Amniotic stem cell (primary cell): ENCODE measurements at places on chromosomes 4 and X.

GRCh38 chrX:23981711-23982110, 45.3 kb downstream of the KLHL15 start:
- DNase-seq: no peak

GRCh38 chr4:508675-509638, 9.9 kb downstream of the PIGG start:
- DNase-seq: no peak

- no peak for DNase-seq
These were observed 121.9 kb downstream of the GLRA3 start for GRCh38 chr4:174707051-174707676.

GRCh38 chr4:81667539-81667938, 195.8 kb upstream of the RASGEF1B start:
- DNase-seq: no peak

DNA sequence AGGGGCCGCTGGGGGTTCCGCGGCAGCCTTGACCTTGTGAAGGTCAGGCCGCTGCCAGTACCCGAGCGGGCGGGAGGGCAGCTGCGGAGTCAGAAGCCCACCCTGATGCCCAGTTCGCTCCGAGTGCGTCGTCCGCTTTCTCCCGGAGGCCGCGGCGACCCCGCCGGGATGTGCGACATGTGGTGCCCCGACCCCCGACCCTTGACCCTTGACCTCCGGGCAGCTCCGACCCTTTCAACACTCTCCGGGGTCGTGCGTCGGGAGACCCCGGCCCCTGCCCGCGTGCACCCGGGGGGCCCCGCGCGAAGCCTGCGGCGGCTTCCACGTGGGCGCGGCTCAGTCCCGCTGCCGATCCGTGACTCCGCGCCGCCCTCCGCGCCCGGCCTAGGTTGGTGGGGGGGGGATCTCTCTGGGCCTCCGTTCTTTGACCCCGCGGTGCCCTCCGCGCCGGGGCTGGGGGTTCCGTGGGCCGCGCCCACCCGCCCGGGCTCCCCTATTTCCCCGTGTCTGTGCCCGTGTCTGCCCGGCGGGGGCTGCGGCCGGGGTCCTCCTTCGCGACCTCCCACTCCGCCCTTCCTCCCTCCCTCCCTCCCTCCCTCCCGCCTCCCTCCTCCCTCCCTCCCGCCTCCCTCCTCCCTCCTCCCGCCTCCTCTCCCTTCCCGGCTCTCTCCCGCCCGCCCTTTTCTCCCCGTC, 609 bp upstream of the SLC25A6 start:
- no peak for DNase-seq

- no peak for DNase-seq
These were observed 14.7 kb upstream of the KLHL8 start for GRCh38 chr4:87235020-87235671.

DNA sequence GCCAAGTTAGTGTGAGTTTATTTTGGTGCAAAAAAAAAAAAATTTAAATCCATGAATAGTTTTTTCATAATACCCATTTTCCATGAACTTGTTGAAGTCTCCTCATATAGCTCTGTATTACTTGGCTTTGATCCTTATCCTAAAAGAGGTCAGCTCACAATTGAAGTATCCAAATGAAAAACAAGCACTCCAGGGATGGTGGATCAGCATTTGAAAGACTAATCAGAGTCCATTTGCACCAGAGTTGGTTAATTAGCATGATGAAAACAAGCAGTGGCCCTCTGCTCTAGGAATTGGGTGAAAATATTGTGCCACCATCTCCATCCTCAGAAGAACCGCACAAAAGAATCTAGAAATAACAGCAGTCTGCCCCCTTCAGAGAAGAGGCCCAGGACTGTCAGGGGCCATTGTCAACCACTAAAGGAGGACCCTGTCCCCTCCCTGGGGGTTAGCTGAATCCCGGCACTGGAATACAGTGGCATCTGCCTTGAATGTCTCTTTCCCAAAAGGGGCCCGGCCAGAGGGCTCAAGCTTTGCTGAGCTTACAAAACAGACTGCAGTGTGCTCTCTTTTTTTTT, 24.7 kb downstream of the SH3KBP1 start:
- no peak for DNase-seq

DNA sequence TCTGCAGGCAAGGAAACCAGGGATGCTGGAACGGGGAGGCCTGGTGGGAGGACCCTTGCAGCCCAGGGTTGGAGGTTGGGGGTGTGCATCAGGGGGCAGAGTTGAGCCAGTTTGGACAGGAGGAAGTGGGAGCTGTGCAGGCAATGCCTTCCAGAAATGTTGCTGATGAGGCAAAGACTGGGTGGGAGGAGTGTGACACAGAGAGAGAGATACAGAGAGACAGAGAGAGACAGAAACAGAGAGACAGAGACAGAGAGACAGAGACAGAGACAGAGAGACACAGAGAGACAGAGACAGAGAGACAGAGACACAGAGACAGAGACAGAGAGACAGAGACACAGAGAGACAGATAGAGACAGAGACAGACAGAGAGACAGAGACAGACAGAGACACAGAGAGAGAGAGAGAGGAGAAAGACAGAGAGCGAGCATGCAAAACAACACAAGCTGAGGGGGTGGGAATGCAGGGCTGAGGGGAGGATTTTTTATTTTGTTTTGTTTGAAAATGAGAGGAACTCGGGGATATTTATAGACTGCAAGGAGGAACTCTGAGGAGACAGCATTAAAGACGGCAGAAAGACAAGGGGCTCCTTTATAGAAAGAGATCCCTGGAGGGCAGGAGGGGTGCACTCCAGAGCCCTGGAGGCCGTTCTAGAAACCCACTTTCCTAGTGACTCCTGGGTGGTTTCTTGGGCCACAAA, 1.9 kb upstream of the HAUS3 start:
- DNase-seq: no peak

- DNase-seq: no peak
These were observed 104.8 kb downstream of the DLG3 start for GRCh38 chrX:70549429-70549828.

- DNase-seq: no peak
These were observed 1085.6 kb upstream of the TENM3 start for GRCh38 chr4:181157647-181158046.

GRCh38 chrX:155434906-155435743, 23.3 kb downstream of the F8A3 start:
- DNase-seq: no peak

GRCh38 chr4:164536814-164537213, 217.1 kb upstream of the SMIM31 start:
- no peak for DNase-seq

GRCh38 chr4:90375081-90375480, 247.9 kb downstream of the CCSER1 start:
- DNase-seq: no peak

- no peak for DNase-seq
These were observed 359.5 kb upstream of the FGF16 start for GRCh38 chrX:77087529-77088169.

GRCh38 chrX:115940348-115940747, 230.2 kb upstream of the AGTR2 start:
- no peak for DNase-seq

GRCh38 chrX:50002067-50002714, 79.8 kb downstream of the CLCN5 start:
- no peak for DNase-seq

DNA sequence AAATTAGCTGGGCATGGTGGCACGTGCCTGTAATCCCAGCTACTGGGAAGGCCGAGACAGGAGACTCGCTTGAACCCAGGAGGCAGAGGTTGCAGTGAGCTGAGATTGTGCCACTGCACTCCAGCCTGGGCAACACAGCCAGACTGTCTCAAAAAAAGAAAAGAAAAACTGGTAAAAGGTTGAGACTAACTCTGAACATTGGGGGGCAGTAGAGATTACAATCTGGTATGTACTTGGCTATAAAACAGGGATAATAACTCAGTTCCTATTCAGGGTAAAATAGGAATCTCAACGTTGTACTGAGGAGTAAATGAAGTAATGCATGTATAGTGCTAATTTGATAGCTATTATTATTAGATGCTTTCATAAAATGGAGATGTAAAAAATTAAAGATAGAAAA, 12.5 kb upstream of the KLF8 start:
- no peak for DNase-seq

- DNase-seq: no peak
These were observed 56.9 kb upstream of the OGT start for GRCh38 chrX:71475785-71476540.

- DNase-seq: no peak
These were observed 516.8 kb downstream of the SMARCA1 start for GRCh38 chrX:129006491-129006890.

DNA sequence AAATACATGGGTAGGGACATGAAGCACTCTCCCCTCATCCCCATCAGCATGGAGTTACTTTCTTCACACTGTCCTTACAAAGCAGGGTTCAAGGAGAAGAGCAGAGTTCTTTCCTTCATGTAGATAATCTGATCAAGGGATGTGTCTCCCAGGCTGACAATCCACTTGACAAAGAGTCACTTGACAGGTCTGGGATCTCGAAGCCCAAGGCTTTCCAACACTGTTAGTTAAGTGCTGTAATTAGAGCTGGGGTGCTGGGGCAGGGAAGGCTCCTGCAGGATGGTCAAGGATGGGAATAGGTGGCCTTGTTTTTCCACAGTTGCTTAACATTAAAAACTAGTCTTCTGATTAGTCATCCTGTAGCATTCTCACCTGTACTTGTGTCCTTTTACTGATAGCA, 38.0 kb downstream of the CCNG2 start:
- DNase-seq: no peak

GRCh38 chrX:70241501-70241900, 7.0 kb downstream of the AWAT1 start:
- no peak for DNase-seq

DNA sequence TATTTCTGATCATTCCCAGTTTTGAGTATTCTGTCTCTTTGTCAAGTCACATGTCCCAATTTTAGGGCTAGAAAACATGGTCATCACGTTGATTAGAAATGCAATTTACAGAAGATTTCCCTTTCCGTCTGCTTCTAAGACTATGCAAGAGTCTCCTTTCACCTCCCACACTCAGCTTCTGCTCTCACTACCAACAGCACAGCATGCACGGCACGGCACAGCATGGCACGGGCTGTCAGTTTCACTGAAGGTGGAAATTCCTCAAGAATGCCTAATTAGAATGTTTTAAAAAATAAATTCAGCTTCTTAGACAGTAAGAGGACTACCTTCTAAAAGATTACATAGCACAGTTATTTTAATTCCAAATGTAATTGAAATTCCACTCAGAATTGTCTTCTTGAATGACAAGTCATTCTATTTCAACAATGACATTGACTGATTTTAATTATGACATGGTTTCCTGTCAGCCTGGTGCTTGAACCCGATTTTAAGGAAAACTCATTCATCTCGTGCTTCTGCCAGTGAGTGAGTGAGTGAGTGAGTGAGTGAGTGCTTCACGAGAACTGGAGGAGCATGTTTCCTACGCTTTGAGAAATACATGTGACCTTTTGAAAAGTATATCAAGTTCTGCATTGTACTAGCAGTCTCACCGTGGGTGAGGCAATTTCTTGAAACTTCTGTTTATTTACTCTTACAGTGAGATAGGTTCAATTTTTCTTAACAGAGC, 124.8 kb upstream of the SORBS2 start:
- DNase-seq: no peak

DNA sequence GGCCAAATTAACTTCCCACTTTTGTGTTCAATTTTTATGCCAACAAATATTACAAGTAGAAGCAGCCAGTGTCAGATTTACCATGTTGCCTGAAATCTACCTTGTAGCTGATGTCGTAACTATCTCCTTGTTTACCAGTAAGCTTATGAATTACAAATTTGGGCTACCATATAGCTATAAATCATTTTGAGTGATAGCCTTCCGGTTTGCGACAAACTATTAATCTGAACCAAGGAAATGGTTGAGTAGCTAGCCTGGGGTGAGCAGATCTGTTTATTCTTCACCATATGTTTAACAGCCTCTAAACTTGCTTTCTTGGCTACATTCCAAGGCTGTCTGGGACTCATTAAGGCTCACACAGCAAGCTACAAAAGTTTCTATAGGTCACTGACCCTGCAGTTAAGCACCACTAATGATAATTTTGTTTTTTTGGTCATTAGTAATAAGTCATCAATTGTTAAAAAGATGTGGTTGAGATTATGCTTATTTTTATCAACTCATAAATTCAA, 218.7 kb upstream of the SPOCK3 start:
- DNase-seq: no peak

DNA sequence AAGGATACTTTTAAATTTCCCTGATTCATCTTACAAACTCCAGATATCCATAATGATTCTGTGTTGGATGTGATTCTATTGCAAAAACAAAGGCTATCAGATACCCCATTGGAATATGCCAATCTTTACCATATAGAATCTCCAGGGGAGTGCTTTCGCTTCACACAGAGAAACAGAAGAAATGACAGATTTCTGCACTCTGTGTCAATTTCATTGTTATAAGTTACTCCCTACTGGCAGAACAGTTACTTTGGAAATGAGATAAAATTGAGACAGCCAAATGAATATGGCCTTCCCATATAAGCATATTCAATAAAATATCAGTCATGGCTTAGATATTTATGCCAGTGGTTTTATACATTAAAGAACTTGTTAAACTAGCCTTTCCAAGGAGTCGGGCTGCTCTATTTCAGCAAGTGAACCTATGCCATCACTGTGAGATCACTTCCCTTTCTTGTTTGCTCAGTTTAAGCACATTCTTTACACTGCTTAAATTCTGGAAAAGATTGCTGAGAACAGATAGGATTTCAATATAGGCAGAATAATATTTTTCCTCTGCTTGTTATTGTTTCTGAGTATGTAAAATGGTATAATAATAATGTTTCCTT, 127.5 kb upstream of the ANXA10 start:
- no peak for DNase-seq

DNA sequence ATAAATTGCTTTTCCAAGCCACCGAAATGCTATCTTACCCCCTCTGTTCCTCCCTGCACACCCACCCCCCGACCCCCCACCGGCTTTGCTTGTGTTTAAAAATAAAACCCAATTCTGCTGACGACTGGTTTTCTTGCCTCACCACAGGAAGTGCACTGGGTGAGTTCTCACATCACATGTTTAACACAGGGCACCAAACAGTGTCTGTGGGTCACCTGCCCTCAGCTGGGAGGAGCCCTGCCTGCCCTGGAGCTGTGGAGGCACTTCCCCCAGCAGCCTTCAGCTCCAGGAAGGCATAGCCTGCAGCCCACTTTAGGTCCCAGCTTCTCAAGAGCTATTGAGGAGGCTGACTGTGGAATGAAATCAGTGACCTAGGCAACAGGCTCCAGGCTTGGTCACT, 8.8 kb downstream of the TMEM255A start:
- no peak for DNase-seq

DNA sequence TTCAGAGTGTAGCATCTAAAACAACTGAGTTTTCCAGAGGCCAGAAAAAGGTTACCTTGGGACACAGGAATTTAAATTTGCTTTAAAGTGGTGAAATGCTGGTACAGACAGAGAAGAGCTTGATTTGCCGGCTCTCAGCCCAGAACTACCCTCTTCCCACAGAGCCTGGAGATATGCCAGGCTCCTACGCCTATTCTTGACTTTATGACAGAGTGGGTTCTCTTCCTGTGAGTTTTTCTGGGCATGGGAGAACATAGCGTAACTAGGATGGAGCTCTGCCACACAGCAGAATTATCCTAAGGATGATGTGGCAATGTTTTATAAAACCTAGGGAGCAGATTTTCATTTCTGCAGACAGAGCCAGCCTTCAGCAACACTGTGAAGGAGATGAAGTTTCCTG, 241.8 kb downstream of the GRIA3 start:
- DNase-seq: no peak
